ENCODE measurements at places on chromosomes 13 and 19.
A peak's percentile ranks its signal among the peaks of the same experiment; 100 is the strongest.

DNA sequence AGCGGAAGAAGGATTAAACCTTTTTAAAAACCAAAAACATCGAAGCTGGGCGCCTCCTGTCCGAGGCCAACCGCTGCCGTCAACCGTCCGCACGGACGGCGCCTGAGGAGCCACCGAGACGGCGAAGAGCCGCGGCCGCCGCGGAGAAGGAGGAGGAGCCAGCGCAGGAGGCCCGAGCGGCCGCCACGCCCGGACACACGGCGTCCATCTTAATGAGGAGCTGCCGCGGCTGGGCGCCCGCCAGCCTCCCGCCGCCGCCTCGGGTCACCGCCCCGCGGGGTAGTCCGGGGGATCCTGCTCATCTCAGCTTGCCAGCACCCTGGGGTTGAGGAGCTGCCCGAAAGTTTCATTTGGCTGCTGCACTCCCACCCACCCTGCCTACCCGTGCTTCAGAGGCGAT is 10.6 kb downstream of the ZSCAN1 start:
- DNase-seq = no peak
- peaks cover 4% of the 10 kb centered on the region for H3K36me3 ChIP-seq
- H3K4me3 ChIP-seq = no peak overlapping the region

DNA sequence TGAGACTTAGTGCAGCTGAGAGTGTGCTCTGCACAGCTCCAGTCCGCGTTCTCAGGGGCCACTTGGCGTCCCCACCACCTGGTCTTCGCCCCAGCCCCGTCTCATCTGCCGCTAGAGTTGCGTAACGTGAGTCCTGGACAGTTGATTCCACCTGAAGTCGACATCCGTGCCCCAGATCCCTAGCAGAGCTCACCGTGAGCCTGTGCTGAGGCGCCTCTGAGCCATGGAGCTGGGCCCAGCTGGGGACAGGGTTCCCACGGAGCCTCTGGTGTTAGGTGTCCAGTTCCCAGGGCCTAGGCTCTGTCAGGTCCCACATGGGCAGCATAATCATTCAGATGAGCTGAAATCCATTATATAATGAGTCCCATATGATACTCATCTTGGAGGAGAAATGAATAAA is 147.1 kb upstream of the SOX1 start:
- no peak overlapping the region for H3K4me3 ChIP-seq
- no peaks in the 10 kb centered on the region for H3K4me1 ChIP-seq
- no peaks in the 10 kb centered on the region for H3K36me3 ChIP-seq
- H3K27ac ChIP-seq = no peak overlapping the region

GRCh38 chr13:27813826-27814225 is 21.5 kb downstream of the GSX1 start:
- H3K27ac ChIP-seq = no peak overlapping the region
- no peaks in the 10 kb centered on the region for H3K4me1 ChIP-seq
- no peak overlapping the region for H3K4me3 ChIP-seq
- peaks cover 18% of the 10 kb centered on the region for H3K27me3 ChIP-seq
- DNase-seq = no peak

- H3K4me1 ChIP-seq = peaks cover 4% of the 10 kb centered on the region
- no peak for DNase-seq
- H3K36me3 ChIP-seq = no peaks in the 10 kb centered on the region
- H3K27me3 ChIP-seq = no peaks in the 10 kb centered on the region
- no peak overlapping the region for H3K4me3 ChIP-seq
- no peak overlapping the region for H3K27ac ChIP-seq
Measured at GRCh38 chr13:38417727-38418126, 68.1 kb downstream of the UFM1 start.

- no peak overlapping the region for H3K4me3 ChIP-seq
- no peak for DNase-seq
- peak overlapping the region; percentile 74 for H3K27ac ChIP-seq
- no peaks in the 10 kb centered on the region for H3K27me3 ChIP-seq
- peaks cover 18% of the 10 kb centered on the region for H3K36me3 ChIP-seq
Measured at GRCh38 chr19:19417628-19418245, 12.3 kb downstream of the GATAD2A start.

Measured in activated CD4-positive, alpha-beta T cell treated with anti-CD3 and anti-CD28 coated beads, Interleukin-2, amount 10 ng/mL, durations not matched to agents 24 days and 14 days (primary cell).